ENCODE measurements at places on chromosomes 12 and 14.

GRCh38 chr14:98950353-98950895, 321.6 kb downstream of the BCL11B start:
- DNase-seq, result no peak

DNA sequence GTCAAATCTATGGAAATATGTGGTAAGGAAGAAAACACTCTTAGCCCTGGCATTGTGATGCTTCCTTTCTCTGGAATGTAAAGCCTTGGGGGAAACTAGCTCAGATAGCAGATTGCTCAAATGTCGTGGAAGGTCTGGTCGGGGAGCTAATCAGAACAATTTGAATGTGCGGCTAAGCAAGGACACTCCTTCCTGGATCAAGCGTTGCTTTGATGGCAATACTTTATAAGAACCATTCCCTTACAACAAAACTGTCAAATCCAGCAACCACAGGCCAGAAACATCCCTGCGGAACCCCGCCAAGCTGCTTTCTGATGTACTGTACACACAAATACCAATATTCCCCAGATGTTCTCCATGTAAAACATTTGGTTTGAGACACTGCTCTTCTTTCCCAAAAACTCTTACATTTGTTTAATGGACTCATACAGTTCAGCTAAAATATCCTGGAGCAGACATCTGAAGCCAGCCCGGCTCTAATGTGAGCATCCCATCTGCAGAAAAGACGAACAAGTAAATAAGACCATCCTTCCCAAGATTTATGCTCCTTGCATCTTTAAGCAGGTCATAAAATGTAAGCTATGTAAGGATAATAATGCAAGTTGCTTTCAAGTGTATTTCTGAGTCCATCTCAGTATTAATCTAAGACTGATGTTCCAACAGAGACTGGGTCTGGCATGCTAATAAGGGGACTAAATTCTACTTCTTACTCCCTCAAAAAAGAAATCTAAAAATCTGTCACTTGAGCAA, 20.2 kb downstream of the NUAK1 start:
- no peak for DNase-seq

- no peak for DNase-seq
Observed at GRCh38 chr12:122160761-122161160, 13.3 kb downstream of the IL31 start.

GRCh38 chr12:11584221-11584855, 65.1 kb upstream of the ETV6 start:
- no peak for DNase-seq

Data from activated T-helper 9 cell treated with anti-CD3 and anti-CD28 coated beads, Interleukin-2, amount 50 U/mL, for 16 hours (primary cell).